Pancreas (tissue), 10 donors: ENCODE measurements at places on chromosomes 6 and 20. TPM values are rescaled to one million over a fixed set of nuclear protein-coding genes. Genes with fewer than 3 reads are reported as not detected.

DNA sequence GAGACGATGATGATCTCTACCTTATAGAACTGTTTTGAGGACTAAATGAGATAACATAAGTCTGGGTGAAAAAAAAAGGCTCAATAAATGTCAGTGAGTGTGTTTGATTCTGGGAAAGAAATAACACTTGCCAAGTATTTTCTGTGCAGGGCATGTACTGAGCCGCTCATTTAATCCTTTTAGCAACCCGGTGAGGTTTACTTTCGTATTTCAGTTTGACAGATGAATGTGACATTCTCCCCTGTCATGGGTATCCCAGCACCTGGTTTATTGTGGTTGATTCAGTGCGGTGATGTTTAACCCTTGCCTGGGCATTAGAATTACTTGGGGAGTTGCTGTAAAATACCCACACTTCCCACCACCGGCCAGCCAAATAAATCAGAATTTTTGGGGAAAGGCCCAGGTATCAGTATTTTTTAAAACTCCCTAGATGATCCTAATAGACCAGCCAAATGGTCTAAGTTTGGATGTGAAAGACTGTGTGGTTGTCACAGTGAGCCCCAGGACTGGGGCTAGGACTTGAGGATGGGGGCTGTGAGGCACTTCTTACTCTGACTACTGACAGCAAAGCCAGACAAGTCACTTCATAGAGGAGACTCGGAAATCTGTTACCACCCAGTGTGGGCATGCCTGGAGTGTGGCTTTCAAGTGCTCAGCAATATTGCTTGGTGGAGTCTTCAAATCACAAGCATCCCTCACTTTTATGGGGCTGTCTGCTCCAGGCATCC is 100.2 kb upstream of the KCNG1 start:
- no peaks in the 10 kb centered on the region for H3K4me1 ChIP-seq
- no peak for DNase-seq
- no peaks in the 10 kb centered on the region for H3K36me3 ChIP-seq
- H3K27ac ChIP-seq, result no peak overlapping the region

DNA sequence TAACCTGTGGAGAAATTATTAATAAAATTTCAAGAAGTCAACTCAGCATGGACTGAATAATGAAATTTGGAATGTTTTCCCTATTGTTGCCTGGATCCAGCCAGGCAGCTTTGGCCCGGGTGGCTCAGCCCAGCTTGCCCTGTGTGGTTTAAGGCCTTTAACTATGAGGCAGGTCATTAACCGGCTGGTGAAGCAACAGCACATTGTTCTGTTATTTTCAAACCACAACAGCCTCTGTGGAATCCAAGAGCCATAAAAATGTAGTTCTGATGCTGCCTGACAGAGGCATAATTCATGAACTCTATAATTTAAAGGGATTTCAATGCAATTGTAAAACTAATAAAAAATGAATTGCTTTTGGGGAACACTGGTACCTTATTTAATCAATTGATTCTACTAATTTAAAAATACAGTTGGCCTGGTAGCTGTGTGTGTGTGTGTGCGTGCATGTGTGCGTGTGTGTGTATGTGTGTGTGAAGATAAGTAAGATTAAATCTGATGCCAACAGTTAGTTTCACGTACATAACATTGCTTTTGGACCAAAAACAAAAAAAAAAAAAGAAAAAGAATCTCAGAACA is 117.7 kb downstream of the RPS12 start:
- no peak for DNase-seq
- no peaks in the 10 kb centered on the region for H3K36me3 ChIP-seq
- H3K4me3 ChIP-seq, result no peak overlapping the region
- H3K27ac ChIP-seq, result peak overlapping the region; percentile 10
- no peaks in the 10 kb centered on the region for H3K4me1 ChIP-seq
- H3K27me3 ChIP-seq, result no peaks in the 10 kb centered on the region

- H3K4me3 ChIP-seq, result no peak overlapping the region
- H3K36me3 ChIP-seq, result no peaks in the 10 kb centered on the region
- H3K4me1 ChIP-seq, result peaks cover 5% of the 10 kb centered on the region
- H3K27me3 ChIP-seq, result no peaks in the 10 kb centered on the region
Measured at GRCh38 chr6:47147836-47148344, 105.8 kb upstream of the ADGRF1 start.

- H3K27me3 ChIP-seq, result no peaks in the 10 kb centered on the region
- no peak within 1 kb of the TSS for H3K27ac ChIP-seq
- H3K4me3 ChIP-seq, result no peak within 1 kb of the TSS
- peaks cover 3% of the 10 kb centered on the region for H3K4me1 ChIP-seq
Measured at GRCh38 chr20:45629496-45630100, at the start of gene WFDC10A. WFDC10A (plus strand) TSS chr20:45629739; CDS start chr20:45629814, 75 bp downstream.

DNA sequence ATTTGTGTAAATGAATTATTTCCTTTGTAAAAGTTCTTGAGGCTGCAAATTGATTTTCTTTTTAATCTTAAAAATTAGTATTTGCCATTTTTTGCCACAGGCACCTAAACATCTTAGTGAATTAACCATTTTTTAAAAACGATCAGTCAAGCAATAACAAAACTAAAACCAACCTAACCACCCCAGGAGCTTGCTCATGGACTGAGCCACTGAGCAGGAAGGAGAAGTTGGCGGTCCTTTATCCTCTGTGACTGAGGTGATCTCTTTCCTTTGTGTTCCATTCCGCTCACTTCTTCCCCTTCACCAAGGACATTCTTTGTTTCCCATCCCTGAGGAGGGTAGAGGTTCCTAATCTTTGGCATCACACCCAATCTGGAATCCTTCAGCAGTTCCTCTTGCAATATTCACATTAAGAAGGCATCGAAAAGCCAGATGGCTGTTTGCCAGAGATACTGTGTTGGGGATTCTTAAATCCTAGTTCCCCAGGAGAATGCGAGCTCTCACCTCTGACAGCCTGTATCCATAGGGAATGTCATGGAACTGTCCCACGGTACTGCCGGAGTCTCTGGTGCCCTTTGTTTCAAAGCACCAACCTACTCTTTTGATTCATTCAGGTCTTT is 30.5 kb downstream of the RPRD1B start:
- H3K4me1 ChIP-seq, result no peaks in the 10 kb centered on the region
- no peak for DNase-seq
- H3K36me3 ChIP-seq, result peaks cover 60% of the 10 kb centered on the region
- H3K27ac ChIP-seq, result no peak overlapping the region
- H3K4me3 ChIP-seq, result no peak overlapping the region
- H3K27me3 ChIP-seq, result no peaks in the 10 kb centered on the region

GRCh38 chr6:120278689-120279396 is 929.3 kb upstream of the MAN1A1 start:
- H3K27me3 ChIP-seq, result no peaks in the 10 kb centered on the region
- no peak for DNase-seq
- H3K4me1 ChIP-seq, result no peaks in the 10 kb centered on the region
- no peak overlapping the region for H3K4me3 ChIP-seq
- H3K27ac ChIP-seq, result no peak overlapping the region

DNA sequence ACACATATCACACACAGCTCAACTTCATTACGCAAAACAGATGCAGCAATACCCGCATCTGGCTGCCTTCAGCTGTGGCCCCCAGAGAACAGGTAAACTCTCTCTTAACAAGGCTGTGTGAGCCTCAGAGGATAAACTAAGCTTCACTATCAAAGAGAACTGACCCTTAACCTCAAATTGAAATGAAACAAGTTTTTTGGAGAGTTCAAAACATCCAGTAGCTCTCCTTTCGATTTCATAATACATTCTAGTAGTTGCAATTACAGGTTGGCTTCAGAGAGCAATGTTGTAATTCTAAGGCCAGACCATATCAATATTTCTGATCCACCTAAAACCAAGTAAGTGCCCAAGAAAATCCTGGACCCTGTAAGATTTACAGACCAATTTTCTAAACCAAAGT is 113.5 kb downstream of the FAXC start:
- DNase-seq, result no peak
- H3K4me1 ChIP-seq, result no peaks in the 10 kb centered on the region
- no peak overlapping the region for H3K27ac ChIP-seq
- no peak overlapping the region for H3K4me3 ChIP-seq

GRCh38 chr6:139943391-139943790 is 568.9 kb upstream of the CITED2 start:
- H3K36me3 ChIP-seq, result no peaks in the 10 kb centered on the region
- DNase-seq, result no peak
- H3K4me3 ChIP-seq, result no peak overlapping the region
- H3K27me3 ChIP-seq, result no peaks in the 10 kb centered on the region

DNA sequence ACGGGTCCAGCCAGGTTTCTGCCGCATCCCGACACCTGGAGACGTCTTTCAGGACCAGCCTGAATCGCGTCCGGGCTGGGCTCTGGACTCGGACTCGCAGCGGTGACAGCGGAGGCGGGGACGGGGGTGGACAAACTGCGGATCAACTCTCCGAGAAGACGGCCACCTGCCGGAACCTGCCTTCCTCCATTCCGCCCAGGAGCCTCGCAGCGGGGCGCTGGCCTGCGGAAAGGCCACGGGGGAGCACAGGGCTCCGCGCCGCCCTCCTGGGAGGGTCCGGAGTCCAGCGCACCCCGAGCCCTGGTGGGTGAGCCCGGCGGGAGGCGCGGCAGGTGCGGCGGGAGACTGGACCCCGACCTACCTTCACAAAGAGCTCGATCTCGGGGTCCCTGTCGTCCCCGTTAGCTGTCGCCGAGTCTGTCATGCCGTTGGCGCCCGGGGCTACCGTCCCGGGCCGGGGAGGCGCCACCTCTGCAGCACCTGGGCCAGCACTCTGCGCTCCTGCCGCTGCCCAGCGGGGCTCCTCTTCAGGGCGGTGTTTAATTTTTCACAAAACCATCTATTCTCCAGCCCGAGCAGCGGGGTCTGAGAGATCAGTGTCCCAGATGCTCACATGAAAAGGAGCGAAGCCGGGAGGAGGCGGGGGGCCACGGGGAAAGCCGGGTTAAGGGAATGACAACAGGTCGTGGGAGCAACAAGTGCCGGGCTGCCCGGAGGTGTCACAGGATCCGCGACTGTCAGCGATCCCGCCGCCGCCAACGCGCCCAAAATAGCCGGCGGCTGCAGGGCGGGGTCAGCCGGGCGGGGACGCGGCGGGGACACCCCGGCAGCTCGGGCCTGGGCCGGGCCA is at the start of gene CLIC5:
Gene CLIC5, minus strand, starts transcription at position 742 of the 850 bp plus-strand sequence. Its CDS starts 318 bp downstream, at position 424.
- DNase-seq, result peak; percentile 44
- peaks cover 3% of the 10 kb centered on the region for H3K27me3 ChIP-seq
- no peaks in the 10 kb centered on the region for H3K36me3 ChIP-seq
- no peak within 1 kb of the TSS for H3K27ac ChIP-seq
- peak within 1 kb of the TSS; percentile 64 for H3K4me3 ChIP-seq

DNA sequence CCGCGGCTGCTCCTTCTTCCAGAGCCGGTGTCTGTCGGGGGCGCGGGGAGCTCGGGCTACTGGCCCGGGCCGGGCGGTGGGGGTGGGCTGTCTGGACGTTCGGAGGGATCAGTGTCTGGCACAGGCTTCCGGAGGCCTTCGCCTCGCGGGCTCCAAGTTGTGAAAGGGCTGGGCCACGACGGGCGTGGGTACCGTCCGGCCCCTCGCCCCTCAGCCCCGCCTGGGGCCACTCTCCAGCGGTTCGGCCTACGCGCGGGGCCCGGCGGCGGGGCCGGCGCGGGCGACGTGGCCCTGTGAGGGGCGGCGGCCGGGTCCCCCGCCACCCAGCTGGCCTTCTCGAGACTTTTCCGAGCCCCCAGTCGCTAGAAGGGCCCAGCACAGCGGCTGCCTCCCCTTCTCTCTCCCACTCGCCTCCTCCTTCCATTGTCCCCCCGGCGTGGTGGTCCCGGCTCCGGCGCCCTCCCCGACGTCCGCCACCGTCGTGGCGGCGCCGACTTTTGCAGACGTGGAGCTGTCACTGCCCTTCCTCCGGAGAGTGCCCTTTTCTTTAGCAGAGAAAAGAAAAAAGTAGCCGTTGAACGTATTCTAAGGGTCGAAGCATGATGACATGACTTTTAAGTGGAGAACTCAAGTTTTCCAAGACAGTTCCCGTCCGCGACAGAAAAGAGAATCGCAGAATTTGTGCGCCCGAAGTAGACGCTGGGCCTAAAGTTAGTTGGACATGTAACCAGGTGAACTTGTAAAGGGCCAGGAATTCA is 571 bp downstream of the ITCH start:
- no peaks in the 10 kb centered on the region for H3K27me3 ChIP-seq
- peak overlapping the region; percentile 94 for H3K4me3 ChIP-seq
- H3K36me3 ChIP-seq, result no peaks in the 10 kb centered on the region
- H3K27ac ChIP-seq, result peak overlapping the region; percentile 83
- no peak for DNase-seq

GRCh38 chr20:25313593-25313992 is 65.7 kb downstream of the PYGB start:
- H3K36me3 ChIP-seq, result peaks cover 9% of the 10 kb centered on the region
- no peak for DNase-seq
- H3K27me3 ChIP-seq, result no peaks in the 10 kb centered on the region
- no peaks in the 10 kb centered on the region for H3K4me1 ChIP-seq
- no peak overlapping the region for H3K4me3 ChIP-seq
- no peak overlapping the region for H3K27ac ChIP-seq

GRCh38 chr6:17038316-17038715 is 63.5 kb upstream of the STMND1 start:
- no peak overlapping the region for H3K27ac ChIP-seq
- H3K4me1 ChIP-seq, result peaks cover 16% of the 10 kb centered on the region
- DNase-seq, result no peak
- H3K27me3 ChIP-seq, result no peaks in the 10 kb centered on the region

GRCh38 chr6:41561416-41561815 is 15.2 kb downstream of the FOXP4 start:
- H3K27me3 ChIP-seq, result no peaks in the 10 kb centered on the region
- DNase-seq, result peak; percentile 75
- H3K4me1 ChIP-seq, result peaks cover 38% of the 10 kb centered on the region
- H3K4me3 ChIP-seq, result peak overlapping the region; percentile 51

- no peaks in the 10 kb centered on the region for H3K4me1 ChIP-seq
- no peaks in the 10 kb centered on the region for H3K27me3 ChIP-seq
- no peak for DNase-seq
- H3K27ac ChIP-seq, result no peak overlapping the region
- H3K4me3 ChIP-seq, result no peak overlapping the region
Measured at GRCh38 chr20:47662483-47663353, 122.6 kb downstream of the SULF2 start.

GRCh38 chr6:147507162-147508041 is 1.1 kb upstream of the SAMD5 start:
- H3K36me3 ChIP-seq, result no peaks in the 10 kb centered on the region
- peaks cover 7% of the 10 kb centered on the region for H3K4me1 ChIP-seq
- peak overlapping the region; percentile 30 for H3K4me3 ChIP-seq
- H3K27ac ChIP-seq, result no peak overlapping the region

GRCh38 chr6:109458774-109459531 is 3.4 kb upstream of the MICAL1 start:
- no peaks in the 10 kb centered on the region for H3K36me3 ChIP-seq
- no peak overlapping the region for H3K27ac ChIP-seq
- no peaks in the 10 kb centered on the region for H3K27me3 ChIP-seq
- H3K4me1 ChIP-seq, result no peaks in the 10 kb centered on the region
- no peak for DNase-seq

CUL9 gene
- 11.3 TPM for total RNA-seq

DYNLT2 gene
- total RNA-seq, result 0.83 TPM

MYO6 gene
- total RNA-seq, result 47.6 TPM

GSTA2 gene
- 54.8 TPM for total RNA-seq

CYP24A1 gene
- not detected for total RNA-seq

OPRL1 gene
- total RNA-seq, result 0.87 TPM

ECT2L gene
- not detected for total RNA-seq

NFKBIL1 gene
- 13.8 TPM for total RNA-seq

GRIK2 gene
- 0.79 TPM for total RNA-seq

PTK6 gene
- total RNA-seq, result 0.83 TPM

SCRT2 gene
- 0.06 TPM for total RNA-seq

PDSS2 gene
- 5.8 TPM for total RNA-seq
